ENCODE measurements at places on chromosomes 1 and 21.

DNA sequence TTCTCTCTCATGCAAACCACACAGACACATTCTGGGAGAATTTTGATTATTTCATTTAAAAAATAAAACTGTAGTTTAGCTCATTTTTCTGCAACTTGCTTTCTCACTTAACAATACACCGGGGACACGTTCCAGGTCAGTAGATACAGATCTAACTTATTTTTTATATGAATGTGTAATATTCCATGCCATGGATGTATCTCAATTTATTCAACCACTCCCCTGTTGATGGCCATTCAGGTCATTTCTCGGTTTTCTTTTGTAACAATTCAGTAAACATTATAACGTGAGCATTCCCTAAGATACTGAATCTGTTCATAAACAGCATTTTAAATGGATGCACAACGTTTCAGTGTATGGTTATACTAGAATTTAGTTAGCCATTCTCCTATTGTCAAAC lies 64.7 kb downstream of the CSMD2 start:
- no peak for DNase-seq

DNA sequence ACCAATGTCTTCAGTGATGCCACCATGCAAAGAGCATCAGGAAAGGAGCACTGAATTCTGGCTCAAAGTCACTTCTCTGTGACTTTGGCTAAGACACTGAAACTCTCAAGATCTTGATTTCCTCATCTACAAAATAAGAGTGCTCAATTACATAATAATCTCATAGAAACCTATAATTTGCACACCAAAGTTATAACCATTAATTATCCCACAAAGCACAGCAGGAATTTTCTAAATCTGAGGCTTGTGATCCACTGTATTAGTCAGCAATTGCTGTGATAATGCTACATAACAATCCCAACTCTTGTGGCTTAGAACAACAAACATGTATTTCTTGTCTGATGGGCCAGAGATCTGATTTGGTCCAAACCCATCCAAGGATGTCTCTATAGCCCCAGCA lies 108.7 kb downstream of the PSMG1 start:
- DNase-seq = no peak

GRCh38 chr1:81689531-81689941 lies 111.2 kb upstream of the ADGRL2 start:
- no peak for DNase-seq

- no peak for DNase-seq
These were observed 233.7 kb upstream of the NFIA start for GRCh38 chr1:60848583-60849188.
